ENCODE measurements at places on chromosomes 2 and 18. TPM values are rescaled to one million over a fixed set of nuclear protein-coding genes. Genes with fewer than 3 reads are reported as not detected.

The ANTXR1 gene
- not detected for total RNA-seq

DNA sequence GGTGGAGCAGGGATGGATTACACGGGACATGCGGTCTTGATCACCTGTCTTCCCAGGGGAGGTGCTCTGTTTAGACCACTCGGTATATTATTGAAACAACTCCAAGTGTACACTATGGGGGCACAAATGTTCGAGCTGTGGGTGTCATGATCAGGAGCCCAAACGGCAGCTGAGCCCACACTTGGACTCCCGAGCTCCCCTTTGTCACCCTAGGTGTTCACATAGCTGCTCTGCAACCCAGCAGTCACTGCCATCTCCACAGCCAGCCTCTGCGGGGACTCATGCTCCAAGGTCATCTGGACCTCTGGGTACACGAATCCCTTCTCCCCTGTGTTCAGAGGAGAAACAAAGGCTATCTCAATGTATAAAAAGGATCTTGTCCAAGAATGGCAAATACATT is 46.0 kb downstream of the CAPN13 start:
- DNase-seq, result no peak

- DNase-seq, result no peak
Observed at GRCh38 chr2:71905205-71905604, 242.5 kb downstream of the CYP26B1 start.

GRCh38 chr2:66805016-66805865 is 370.3 kb downstream of the MEIS1 start:
- no peak for DNase-seq

- DNase-seq, result no peak
Observed at GRCh38 chr2:35081622-35082015, 1274.0 kb upstream of the CRIM1 start.

DNA sequence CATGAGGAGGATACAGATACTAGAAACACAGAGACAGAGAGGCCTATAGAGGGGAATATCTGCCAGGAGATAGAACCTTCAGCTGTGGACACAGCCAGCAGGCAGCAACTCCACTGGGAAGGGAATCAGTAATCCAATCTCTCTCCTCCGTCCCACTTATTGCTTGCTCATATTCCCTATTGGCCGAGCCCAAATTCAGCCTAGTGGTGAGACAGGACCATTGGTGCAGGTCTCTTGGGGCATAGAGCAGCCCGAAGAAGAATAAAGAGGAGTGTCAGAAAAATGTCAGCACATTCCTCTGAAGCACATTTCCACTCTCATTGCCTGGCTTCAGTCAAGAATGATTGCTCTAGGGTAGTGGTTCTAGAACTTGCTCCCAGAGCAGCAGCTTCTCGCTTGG is 1091.5 kb upstream of the GYPC start:
- DNase-seq, result no peak

Data from activated B cell treated with CpG ODN at 0.5 μM for 24 hours (primary cell).